ENCODE measurements at places on chromosomes 7 and 10.

DNA sequence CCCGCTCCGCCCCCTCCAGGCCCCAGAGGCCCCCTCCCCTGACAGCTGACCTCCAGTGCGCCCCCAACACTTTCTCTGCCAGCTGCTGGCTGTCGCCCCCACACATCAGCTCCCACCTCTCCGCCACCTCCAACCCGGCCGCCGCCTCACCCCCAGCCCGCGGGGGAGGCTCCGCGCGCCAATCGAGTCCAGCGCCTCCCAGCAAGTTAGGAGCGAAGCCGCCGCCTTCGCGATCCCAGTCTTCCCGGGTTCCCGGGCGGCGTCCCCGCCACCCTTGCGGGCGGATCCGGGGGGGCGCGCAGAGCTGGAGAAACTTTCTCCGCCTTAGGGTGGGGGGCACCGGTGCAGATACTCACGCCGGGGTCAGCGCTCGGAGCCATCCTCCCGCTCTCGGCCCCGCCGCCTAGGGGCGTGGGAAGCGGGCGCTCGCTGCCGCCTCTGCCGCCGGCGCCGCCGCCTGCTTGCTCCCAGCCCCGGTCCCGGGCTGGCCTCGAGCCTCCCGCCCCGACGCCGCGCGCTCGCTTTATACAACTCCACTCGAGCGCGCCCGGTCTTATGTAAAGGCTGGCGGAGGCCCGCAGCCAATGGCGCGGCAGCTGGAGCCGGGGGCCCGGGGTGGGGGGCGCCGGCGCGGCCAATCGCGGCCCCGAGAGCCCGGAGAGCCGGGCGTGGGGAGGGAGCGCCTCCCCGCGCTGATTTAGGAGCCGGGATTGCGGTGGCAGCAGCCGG, at the start of gene CRTAC1:
Gene CRTAC1, minus strand, starts transcription at position 529 of the 729 bp plus-strand sequence. Its CDS starts 149 bp downstream, at position 380.
- no peak for DNase-seq

DNA sequence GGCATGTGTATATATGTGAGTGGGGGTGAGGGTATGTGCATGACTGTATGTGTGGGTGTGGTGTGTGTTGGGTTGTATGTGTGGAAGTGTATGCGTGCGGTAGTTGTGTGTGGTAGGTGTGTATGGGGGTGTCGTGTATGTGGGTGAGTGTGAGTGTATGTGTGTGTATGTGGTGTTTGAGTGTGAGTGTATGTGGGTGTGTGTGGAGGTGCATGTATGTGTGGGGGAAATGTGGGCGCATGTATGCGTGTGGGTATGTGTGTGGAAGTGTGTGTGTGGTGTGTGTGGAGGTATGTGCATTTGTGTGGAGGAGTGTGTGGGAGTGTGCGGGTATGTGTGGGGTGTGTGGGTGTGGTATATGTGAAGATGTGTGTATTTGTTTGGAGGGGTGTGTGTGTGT, 269.5 kb downstream of the GPR158 start:
- no peak for DNase-seq

DNA sequence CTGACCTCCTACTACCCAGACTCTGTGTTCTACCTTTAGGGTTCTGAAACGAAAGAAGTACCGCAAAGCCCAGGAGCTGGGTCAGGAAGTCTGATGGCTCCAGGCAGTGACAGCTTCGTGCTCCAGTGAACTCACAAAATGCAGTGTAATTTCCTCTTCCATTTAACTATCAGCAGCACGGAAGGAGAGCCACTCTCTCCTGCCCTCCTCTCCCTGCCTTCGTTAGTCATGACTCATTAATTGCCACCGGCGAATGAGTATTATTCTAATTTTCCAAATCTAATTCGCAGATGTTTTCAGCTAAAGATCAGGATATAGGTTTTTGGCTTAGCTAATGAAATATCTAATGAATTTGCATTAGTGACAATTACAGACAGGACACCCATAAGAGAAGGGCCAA, 1262.0 kb downstream of the TYW1 start:
- DNase-seq: no peak

- DNase-seq: no peak
These were observed 37.0 kb downstream of the FAM20C start for GRCh38 chr7:229184-229964.

GRCh38 chr7:156423876-156424275, 216.7 kb upstream of the RNF32 start:
- no peak for DNase-seq

Data from stimulated activated CD8-positive, alpha-beta memory T cell treated with anti-CD3 and anti-CD28 coated beads, Interleukin-2, amount 100 ng/mL, for 1 hour (primary cell).